ENCODE measurements at places on chromosomes 1 and 21.

DNA sequence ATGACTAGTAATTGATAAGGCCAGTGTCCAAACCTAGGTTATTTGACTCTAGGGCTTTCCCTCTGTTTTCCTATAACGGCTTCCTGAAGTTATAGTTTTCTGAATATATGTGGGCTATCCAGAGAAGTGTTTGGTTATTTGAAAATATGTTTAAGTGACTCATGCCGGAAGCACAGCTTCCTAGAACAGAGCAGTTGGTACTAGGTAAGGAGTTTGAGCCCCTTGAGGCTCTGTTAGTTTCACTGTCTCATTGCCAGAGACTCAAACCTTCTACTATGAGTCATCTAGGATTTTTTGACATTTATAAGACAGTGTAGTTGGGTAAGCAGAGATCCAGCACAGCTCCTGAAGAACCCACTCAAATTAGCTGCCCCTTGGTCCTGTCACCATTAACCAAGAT is 27.1 kb upstream of the LEPR start:
- DNase-seq = peak; percentile 24

DNA sequence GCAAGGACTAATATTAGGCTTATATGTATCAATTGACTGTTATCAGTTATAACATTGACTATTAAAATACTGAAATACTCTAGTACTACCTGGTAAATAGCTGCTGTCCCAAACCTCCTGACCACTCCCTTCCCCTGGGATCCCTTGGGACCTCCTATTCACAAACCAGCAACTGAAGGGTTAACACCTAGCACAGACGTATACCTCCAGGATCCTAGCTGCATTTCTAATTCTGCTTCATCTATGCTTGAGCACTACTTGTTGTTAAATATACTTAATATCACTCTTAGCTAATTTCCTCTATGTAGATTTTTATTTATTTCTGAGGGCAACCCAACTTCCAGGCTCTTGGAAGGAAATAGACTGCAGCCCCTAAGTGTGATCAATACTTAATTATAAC is 1.8 kb upstream of the NFYC start:
- no peak for DNase-seq

GRCh38 chr1:31785947-31786290 is 21.8 kb upstream of the ADGRB2 start:
- DNase-seq = no peak

DNA sequence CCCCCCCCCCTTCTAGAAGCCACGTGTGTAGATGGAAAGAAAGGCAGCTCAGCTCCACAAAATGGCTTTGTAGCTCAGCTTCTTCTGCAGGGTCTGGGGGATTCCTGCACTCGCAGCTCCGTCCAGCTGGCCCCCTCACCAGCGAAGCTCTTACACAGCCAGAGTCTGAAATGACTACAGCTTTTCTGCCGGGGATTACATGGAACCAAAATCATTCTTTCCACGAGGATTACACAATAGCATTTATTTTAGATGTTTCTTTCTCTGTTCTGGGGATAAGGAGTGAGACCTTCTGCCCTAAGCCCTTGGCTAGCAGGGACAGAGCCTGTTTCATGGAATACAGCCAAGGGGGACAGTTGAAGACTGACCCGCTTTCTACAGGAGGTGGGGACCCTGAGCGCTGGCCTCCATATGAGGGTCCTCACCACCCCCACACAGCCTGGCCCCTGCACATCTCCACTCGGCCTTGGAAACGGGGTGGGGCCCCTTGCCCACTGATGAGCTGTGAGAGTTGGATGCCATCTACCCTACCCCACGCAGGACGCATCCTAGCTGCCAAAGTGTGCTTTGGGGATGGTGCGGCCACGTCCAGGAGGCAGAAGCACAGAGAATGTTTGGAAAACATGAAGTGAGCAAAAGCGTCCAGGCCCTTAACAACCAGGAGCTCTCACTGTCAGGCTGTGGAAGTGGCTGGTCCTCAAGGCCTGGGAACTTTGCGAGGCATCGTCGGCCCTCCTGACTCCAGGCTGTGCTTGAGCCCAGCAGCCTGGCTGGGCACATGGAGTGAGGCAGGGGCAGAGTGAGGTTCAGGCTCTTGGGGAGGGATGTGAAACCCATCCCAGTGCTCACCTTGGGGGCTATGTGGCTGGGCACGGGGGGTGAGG is 14.5 kb downstream of the ACTRT2 start:
- no peak for DNase-seq

DNA sequence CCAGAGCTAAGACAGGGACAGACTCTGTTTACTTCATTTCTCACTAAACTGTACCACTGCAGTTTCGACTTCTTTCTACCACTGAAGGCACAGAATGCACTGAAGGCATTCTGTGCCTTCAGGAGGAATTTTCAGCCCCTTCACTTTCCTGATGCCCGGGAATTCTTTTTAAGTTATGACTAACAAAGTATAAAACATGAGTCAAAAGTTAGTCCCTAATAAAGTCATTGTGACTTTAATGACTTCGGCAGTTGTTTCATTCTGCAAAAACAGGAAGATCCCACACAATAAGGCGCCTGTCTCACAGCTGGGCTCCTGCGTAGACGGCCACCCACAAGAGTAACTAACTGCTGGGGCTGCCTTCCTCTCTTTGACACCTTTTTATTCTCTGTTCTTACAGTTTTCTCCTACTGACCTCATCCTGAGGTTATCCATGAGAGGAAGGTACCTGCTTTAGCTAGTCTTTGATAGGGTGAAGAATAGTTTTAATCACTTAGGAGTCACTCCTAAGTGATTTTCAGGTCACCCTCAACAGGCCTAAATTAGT is 183.9 kb upstream of the SGIP1 start:
- peak; percentile 54 for DNase-seq

DNA sequence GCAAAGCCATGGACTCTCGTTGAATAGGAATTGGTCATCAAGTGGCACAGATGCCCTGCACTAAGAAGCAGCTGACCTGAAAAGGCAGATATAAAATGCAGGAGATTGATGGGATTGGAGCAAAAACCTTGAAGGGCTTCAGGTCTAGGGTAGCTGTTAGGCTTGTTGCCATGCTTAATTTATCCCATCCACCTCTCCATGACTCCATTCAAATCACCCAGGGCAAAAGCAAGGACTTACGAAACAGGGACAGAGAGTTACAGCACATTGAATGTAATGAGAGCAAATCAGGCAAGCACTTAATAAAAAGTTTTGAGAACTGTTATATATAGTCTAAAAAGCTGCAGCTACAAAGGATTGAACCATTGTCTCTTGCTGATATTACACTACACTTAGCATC is 298.2 kb upstream of the ESRRG start:
- DNase-seq = no peak

DNA sequence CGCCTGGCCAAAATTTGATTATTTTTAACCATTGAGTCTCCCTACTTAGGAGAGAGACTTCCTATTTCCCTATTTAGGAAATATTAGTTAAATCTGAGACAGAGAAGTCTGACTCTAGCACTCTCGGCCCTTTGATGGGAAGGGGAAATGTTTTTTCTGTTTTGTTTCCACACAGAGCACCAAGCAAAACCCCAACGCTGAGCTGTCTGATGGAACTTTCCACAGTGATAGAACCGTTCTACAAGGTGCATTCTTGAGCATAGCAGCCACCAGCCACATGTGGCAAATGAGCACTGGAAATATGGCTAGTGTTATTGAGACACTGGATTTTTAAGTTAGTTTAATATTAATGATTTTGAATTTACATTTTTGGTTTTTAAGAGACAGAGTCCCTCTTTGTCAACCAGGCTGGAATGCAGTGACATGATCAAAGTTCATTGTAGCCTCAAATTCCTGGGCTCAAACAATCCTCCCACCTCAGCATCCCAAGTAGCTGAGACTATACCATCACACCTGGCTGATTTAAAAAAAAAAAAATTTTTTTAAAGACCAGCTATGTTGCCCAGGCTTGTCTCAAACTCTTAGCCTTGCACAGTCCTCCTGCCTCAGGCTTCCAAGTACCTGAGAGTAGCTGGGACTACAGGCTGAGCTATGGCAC is 77.3 kb upstream of the GALNT2 start:
- DNase-seq = no peak

DNA sequence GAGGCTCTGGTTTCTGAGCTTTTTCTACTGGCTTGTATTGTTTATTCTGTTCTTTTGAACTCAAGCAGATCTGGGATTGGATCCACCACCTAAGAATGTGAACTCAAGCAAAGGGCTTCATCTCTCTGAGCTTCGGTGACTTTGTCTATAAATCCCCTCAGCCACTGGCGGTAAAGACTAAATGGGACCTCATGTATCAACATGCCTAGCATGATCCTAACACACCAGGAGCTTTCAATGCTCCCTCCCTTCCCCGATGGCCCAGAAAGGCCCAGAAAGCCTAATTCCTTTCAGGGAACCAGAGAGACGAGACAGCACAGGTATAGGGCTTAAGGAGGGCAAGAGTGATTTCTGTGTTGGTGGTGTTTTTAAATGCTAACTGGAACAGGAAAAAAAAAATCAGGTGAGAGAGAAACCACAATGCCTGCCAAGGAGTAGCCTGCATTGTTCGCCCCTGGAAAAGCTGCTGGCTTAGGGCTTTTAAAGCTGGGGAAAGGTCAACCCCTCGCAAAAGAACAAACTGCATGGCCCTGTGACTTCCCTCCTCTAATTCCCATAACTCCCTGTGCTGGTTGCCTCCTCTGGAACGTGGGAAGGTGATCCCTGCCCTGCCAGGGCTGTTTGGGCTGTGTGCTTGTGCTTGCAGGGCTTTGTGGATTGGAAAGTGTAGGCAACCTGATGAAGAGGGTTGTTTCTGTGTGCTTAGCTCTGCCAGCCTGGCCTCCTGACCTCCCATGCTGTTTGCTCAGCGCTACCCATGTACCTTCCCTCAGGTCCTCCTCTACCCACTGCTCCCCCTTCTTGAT is 147.0 kb downstream of the PLPP3 start:
- no peak for DNase-seq

GRCh38 chr1:23670709-23671108 is 20.9 kb upstream of the RPL11 start:
- no peak for DNase-seq

GRCh38 chr1:227411066-227411465 is 92.8 kb upstream of the CDC42BPA start:
- no peak for DNase-seq

DNA sequence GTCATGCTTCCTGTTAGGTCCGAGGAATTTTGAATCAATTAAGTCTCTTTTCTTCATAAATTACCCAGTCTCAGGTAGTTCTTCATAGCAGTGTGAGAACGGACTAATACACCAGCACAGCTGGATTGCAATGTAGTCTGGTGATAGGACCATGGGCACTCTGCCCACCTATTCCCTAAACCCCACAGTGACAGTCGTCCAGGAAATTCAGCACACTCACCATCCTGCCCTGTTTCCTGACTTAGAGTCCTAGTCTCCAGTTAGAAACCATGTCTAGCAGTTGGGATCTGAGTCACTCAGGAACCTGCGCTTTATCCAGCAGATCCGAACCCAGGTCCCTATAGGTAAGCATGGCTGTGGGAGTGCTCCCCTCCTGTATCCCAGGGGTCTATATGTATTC is 149.3 kb upstream of the TNR start:
- DNase-seq = no peak

DNA sequence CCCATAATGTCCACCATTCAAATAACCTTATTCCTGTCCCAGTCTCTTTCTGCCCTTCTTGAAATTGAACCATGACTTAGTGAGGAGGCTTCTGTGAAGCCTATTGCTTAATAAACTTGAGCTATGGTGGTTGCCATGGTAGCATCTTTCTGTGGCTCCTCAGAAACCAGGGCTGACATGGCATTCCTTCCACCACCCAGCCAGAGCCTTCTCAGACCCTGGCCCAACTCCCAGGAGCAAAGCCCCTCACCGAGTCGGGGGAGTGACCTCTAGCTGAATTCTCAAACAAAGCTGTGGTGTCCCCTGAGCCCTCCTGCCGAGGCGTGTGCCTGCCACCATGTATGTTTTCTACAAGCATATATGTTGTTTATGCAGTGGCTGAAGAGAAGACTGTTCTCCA is 259.1 kb downstream of the CACNA1E start:
- no peak for DNase-seq

- DNase-seq = no peak
Measured at GRCh38 chr1:18145851-18146618, 38.4 kb downstream of the IGSF21 start.

GRCh38 chr1:231628207-231628876 is 1.8 kb downstream of the DISC1 start:
- peak; percentile 64 for DNase-seq

- no peak for DNase-seq
Measured at GRCh38 chr1:234551032-234551378, 59.0 kb downstream of the IRF2BP2 start.

GRCh38 chr1:165481820-165482532 is 37.0 kb upstream of the RXRG start:
- peak; percentile 21 for DNase-seq

DNA sequence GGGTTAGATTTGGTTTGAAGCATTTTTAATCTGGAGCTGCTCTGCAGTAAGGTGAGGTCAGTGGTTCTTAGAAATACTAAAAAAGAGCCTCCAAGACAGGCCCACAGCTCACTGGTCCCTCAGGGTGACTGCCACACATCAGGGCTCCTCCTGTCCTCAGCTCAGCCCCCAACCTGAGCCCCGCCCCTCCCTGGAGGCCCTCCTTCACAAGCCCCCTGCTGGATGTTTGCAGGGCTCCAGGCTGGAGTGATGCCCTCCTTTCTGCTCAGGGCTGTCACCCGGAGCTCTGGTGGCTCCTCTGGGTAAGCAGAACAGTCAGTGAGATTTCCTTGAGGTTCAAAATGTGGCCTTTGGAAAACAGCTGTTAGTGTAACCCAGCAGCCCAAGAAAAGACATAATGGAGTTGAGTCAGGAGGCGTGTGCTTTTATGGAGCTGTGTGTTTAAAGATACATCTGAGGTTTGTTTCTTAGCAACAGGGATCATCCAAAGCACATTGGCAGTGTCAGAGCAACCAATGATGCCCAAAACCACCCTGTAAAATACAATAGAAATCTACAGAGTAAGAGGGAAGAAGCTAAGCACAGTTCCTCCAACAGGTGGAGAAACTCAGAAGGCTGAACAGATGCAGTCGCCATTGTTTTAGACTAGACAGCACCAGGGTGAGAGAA is 21.4 kb downstream of the STUM start:
- DNase-seq = peak; percentile 25

GRCh38 chr1:59146651-59147358 is 150.1 kb upstream of the FGGY start:
- DNase-seq = peak; percentile 55

DNA sequence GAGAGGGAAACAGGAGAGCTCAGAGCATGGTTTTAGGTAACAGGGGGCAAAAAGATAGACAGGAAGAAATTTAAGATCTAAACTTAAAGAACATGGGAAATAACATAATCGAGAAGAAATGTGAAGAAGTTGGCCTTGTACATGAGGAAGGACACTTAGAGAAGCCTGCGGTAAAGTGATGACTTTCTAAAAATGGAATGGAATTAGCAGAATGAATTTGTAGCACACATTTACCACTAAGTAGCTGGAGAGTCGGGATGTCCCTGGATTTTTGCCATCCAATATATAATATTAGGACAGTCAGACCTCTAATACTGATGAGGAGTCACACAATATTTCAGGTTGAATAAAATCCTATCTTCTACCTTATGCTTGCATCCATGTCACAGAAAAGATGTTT is 77.7 kb upstream of the C1orf87 start:
- no peak for DNase-seq

Data from stimulated activated CD4-positive, alpha-beta T cell treated with anti-CD3 and anti-CD28 coated beads, Interleukin-2, amount 100 ng/mL, for 24 hours (primary cell).